Esophagus squamous epithelium (tissue), 5 donors: ENCODE measurements at places on chromosomes 2 and 18. TPM values are rescaled to one million over a fixed set of nuclear protein-coding genes. Genes with fewer than 3 reads are reported as not detected.

DNA sequence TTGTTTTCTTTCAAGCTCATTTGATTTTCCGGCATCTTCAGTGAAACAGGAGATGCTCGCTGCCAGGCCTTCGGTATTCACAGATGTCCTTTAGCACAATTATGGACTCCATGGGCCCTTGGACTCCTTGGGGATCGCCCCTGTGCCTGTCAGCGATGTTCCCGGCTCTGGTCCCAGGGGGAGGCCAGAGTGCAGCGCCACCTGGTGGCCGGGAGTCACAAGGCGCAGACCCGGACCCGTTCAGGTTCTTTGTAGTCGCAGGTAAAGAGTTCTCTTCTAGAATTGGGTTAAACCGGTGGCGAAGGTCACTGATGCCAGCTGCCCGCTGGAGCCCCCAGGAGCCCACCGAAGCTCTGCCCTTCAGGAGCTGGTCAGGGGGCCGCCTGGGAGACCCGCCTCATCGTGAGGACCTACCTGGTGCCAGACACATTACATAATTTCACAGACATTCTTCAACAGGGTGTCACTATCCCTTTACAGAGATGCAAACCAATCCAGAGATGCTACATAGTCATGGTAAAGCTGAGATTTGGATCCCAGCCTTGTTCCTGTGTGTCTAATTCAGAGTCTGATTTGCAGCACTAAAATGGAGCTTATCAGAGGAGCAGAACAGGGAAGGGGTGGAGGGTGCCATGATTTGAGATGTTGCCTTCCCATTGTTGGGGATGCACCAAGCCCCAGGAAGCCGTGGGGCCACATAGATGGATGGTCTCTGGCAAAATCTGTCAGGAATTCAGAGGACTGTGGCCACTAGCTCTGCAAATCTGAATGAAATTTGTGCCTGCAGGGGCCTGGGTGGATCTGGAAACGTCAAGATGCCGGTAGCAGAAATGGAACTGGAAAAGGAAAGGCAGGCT lies 6.0 kb upstream of the INPP5D start:
- peaks cover 16% of the 10 kb centered on the region for H3K4me1 ChIP-seq
- no peak overlapping the region for H3K4me3 ChIP-seq
- no peak overlapping the region for H3K27ac ChIP-seq
- DNase-seq = no peak

DNA sequence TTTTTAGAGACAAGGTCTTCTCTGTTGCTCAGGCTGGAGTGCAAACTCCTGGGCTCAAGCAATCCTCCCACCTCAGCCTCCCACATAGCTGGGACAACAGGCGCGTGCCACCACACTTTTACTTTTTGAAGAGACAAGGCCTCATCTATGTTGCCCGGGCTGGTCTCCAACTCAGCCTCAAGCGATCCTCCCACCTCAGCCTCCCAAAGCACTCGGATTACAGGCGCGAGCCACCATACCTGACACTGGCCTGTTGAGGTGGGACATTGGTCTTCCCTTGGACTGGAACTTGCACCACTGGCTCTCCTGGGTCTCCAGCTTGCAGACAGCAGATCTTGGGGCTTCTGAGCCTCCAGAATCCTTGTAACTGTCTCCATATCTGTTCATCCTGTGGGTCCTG lies 75.6 kb downstream of the NDUFA10 start:
- H3K4me1 ChIP-seq = peaks cover 20% of the 10 kb centered on the region
- no peaks in the 10 kb centered on the region for H3K36me3 ChIP-seq
- no peak overlapping the region for H3K27ac ChIP-seq
- DNase-seq = no peak

The TCF23 gene
- not detected for total RNA-seq

DNA sequence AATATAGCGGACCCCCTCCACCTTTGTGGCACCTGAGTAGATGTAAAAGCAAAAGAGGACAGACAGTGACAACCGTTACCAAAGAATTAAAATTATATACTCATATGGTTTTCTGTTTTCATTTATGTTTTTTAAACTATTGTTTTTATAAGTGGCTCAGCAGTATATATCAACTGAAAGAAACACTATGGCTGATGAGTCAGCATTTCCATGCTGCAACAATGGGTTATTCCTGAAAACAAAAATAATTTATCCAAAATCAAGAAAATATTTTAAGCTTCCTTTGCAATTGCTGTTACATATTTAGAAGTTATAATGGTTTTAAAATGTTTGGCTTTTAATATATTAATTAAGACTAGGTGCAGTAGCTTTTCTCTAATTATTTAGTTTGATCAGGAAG lies 17.7 kb downstream of the MRPS9 start:
- H3K27ac ChIP-seq = no peak overlapping the region
- no peaks in the 10 kb centered on the region for H3K36me3 ChIP-seq

The TTR gene
- total RNA-seq = not detected

- H3K36me3 ChIP-seq = no peaks in the 10 kb centered on the region
- H3K4me3 ChIP-seq = no peak overlapping the region
- H3K27ac ChIP-seq = no peak overlapping the region
- DNase-seq = no peak
- H3K4me1 ChIP-seq = no peaks in the 10 kb centered on the region
- H3K27me3 ChIP-seq = no peaks in the 10 kb centered on the region
These were observed 32.2 kb downstream of the GPR39 start for GRCh38 chr2:132448771-132449170.

DNA sequence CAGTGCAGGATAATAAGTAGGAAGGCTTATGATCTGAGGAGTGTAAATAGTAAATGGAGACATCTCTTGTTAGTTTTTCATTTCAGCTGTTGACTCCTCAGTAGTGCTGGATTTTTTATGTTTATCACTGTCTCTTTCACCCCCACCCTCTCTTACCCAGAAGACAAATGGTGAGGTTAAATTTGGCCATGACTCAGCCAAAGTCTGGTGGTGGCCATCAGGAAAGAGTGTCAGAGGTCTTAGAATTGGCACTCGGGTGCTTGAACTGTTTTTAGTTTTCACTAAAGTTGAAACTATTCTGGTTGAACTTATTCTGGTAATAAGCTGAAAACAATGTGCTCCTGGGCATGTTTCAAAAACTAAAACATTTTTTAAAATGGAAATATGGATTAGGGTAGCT lies 123.3 kb downstream of the FHOD3 start:
- no peak overlapping the region for H3K27ac ChIP-seq
- no peaks in the 10 kb centered on the region for H3K36me3 ChIP-seq
- no peaks in the 10 kb centered on the region for H3K4me1 ChIP-seq
- DNase-seq = no peak
- H3K27me3 ChIP-seq = no peaks in the 10 kb centered on the region

- H3K4me1 ChIP-seq = peaks cover 38% of the 10 kb centered on the region
- no peaks in the 10 kb centered on the region for H3K36me3 ChIP-seq
- no peaks in the 10 kb centered on the region for H3K27me3 ChIP-seq
- peak overlapping the region; percentile 33 for H3K27ac ChIP-seq
These were observed 67.0 kb downstream of the ZEB2 start for GRCh38 chr2:144452989-144453336.

The FOXD4L1 gene
- total RNA-seq = not detected

- no peaks in the 10 kb centered on the region for H3K4me1 ChIP-seq
- H3K27ac ChIP-seq = peak overlapping the region; percentile 45
- DNase-seq = no peak
- H3K27me3 ChIP-seq = no peaks in the 10 kb centered on the region
- H3K4me3 ChIP-seq = no peak overlapping the region
- H3K36me3 ChIP-seq = no peaks in the 10 kb centered on the region
These were observed 119.3 kb upstream of the RBBP8 start for GRCh38 chr18:22813648-22814328.

The SP5 gene
- not detected for total RNA-seq

DNA sequence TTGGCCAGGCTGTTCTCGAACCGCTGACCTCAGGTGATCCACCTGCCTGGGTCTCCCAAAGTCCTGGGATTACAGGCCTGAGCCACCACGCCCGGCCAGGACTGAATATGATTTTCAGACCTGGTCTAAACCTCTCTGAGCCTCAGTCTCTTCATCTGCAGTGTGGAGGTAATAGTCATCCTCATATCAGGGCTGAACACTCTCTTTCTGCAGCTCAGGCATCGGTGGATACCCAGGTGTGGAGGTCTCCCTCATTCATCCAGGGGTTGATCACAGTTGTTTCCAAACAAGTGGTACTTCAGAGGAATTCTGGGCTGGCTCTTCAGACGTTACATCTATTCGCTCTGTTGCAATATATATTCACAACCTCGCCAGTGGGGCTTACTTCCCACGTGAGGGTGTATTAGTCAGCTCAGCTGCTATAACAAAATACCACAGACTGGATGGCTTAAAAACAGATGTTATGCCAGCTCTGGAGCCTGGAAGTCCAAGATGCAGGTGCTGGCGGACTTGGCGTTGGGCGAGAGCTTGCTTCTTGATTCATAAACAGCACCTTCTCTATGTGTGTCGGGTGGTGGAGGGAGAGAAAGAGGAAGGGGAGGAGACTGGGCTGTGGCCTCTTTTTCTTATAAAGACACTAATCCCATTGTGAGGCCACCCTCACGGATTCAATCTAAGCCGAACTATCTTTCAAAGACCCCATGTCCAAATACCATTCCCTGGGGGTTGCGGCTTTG lies 2.9 kb upstream of the MBP start:
- no peak overlapping the region for H3K27ac ChIP-seq
- peaks cover 18% of the 10 kb centered on the region for H3K4me1 ChIP-seq
- H3K4me3 ChIP-seq = no peak overlapping the region

The DTNB gene
- total RNA-seq = 17.2 TPM

- H3K27me3 ChIP-seq = no peaks in the 10 kb centered on the region
- H3K36me3 ChIP-seq = no peaks in the 10 kb centered on the region
- DNase-seq = no peak
- no peak overlapping the region for H3K4me3 ChIP-seq
These were observed 25.0 kb downstream of the PTPN2 start for GRCh38 chr18:12858991-12859390.

- no peaks in the 10 kb centered on the region for H3K36me3 ChIP-seq
- no peak for DNase-seq
- no peak overlapping the region for H3K4me3 ChIP-seq
- H3K27ac ChIP-seq = no peak overlapping the region
These were observed 496.9 kb upstream of the HNMT start for GRCh38 chr2:137467246-137467862.

DNA sequence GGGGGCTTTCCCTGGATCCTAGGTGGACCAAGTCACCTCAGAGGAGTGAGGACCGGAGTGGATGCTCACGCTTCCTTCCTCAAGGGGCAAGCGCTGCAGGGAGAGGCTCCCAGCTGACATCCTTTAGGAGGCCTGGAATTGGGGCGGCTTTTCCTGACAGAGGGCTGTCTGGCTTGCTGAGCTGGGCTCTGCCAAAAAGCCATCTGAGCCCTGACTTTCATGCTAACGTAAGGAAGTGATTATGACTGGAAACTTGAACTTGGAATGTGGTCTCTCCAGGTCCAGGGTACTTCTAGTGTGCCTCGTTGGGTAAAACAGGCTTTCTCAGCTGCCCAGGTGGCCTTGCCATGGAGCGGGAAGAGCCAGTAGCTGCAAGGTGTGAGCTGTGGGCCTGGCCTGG lies 268.3 kb upstream of the SPRED2 start:
- no peaks in the 10 kb centered on the region for H3K27me3 ChIP-seq
- no peak for DNase-seq
- no peak overlapping the region for H3K4me3 ChIP-seq
- peaks cover 9% of the 10 kb centered on the region for H3K4me1 ChIP-seq

DNA sequence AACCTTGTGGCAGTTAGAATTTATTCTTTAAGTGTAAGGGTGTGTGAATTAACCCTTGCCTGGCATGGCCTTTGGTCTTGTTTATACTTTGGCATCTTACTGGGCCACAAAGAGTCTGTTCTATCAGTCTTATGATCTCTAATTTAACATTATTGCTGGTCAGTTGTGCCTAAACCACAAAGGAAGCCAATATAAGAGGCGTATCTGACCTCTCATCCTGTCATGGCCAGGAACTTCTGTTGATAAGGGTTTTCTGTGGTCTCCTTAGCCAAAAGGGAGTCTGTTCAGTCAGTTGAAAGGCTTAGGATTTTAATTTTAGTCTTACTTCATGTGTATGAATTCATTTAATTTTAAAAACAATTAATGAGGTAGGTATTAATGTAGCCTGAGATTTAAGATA lies 127.2 kb downstream of the LRRTM4 start:
- no peaks in the 10 kb centered on the region for H3K4me1 ChIP-seq
- H3K27me3 ChIP-seq = no peaks in the 10 kb centered on the region
- H3K36me3 ChIP-seq = no peaks in the 10 kb centered on the region
- no peak overlapping the region for H3K4me3 ChIP-seq
- H3K27ac ChIP-seq = no peak overlapping the region

DNA sequence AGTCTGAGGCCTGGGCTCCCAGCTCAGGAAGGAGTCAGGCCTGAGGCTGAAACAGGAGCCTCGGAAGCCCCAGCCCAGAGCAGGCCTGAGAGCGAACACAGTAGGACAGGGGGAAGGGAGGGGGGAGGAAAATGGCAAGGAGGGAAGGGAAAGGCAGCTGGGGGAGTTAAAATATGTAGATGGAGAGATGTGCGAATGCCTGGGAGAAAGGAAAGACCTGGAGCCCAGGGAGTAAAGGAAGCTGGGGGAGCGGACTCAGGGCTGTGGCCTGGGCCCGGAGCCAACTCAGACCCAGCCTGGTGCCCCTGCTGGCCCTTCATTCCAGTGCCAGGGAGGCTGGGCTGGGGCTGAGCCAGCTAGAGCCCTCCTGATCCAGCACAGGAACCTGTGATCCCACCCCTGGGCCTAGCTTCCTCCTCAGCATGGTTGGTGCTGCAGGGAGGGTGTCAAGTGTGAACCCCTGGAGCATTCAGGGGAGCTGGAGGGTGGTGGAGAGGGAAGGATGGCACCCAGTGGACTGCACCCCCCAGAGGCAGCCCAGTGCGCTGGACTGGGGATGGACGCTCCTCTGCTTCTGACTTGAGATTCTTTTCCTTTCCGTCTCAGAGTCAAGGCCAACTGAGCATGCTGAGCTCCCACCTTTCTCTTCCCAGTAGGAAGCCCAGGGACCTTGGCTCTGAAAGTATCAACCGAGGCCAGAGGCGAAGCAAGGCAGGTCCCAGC lies 46.3 kb downstream of the EMX1 start:
- no peak overlapping the region for H3K27ac ChIP-seq
- H3K36me3 ChIP-seq = no peaks in the 10 kb centered on the region
- H3K4me1 ChIP-seq = no peaks in the 10 kb centered on the region

DNA sequence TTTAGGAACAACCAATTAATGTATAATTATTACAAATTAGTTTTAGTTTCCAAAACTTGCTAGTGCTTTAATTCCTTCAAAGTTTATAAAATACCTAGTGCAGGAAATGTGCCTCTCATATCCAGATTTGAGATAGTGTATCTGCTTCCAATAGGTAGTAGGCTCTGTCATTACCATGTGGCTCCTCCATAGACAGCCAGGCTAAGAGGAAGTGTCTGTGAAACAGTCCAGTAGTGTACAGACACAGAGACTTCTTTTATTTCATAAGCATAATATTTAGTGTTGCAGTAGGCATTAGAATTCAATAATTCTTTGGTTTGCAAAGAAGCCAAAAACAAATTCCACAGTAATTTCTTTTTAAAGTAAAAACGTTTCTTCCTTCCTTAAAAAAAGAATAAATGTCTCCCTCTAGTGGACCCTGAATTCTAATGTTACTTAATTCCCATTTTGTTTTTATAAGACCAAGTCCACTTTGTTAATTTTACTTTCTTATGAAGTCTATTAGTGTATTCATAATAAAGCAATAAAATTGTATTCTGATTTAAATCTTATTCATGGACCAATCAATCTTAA lies 101.2 kb downstream of the NEB start:
- peaks cover 6% of the 10 kb centered on the region for H3K4me1 ChIP-seq
- H3K4me3 ChIP-seq = no peak overlapping the region
- no peaks in the 10 kb centered on the region for H3K36me3 ChIP-seq
- H3K27ac ChIP-seq = no peak overlapping the region

The AQP12A gene
- not detected for total RNA-seq

The TMEM127 gene
- total RNA-seq = 45.9 TPM

- no peaks in the 10 kb centered on the region for H3K36me3 ChIP-seq
- no peak overlapping the region for H3K4me3 ChIP-seq
- H3K27ac ChIP-seq = no peak overlapping the region
- H3K4me1 ChIP-seq = no peaks in the 10 kb centered on the region
- H3K27me3 ChIP-seq = no peaks in the 10 kb centered on the region
These were observed 94.9 kb downstream of the ADD2 start for GRCh38 chr2:70673041-70673647.
